Right atrium auricular region (tissue), 2 donors: ENCODE measurements at places on chromosomes 6 and 20. TPM values are rescaled to one million over a fixed set of nuclear protein-coding genes. Genes with fewer than 3 reads are reported as not detected.

ATP6V1G2 gene
- 6.0 TPM for total RNA-seq

- no peaks in the 10 kb centered on the region for H3K36me3 ChIP-seq
- no peaks in the 10 kb centered on the region for H3K27me3 ChIP-seq
- H3K4me3 ChIP-seq = no peak overlapping the region
- DNase-seq = peak; percentile 62
Measured at GRCh38 chr6:166775180-166775922, 148.3 kb upstream of the RPS6KA2 start.

DNA sequence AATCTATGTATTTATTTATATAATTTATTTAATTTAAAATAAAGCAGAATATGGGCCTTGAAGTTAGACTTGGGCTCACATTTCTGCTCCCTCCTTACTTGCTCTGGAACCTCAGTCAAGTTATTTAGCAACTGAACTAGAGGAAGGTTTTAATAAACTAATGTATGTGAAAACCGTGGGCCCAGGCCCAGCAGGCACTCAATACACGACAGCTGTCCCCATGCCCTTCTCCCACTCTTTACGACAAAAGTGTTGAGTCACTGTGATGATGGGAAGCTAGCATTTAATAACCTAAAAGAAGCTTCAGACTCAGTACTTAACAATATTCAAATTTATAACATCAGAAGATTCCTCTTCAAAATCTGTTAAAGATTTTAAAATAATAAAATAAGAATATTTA is 46.7 kb downstream of the SERAC1 start:
- no peaks in the 10 kb centered on the region for H3K4me1 ChIP-seq
- DNase-seq = no peak
- H3K27ac ChIP-seq = no peak overlapping the region
- no peak overlapping the region for H3K4me3 ChIP-seq
- no peaks in the 10 kb centered on the region for H3K27me3 ChIP-seq
- H3K36me3 ChIP-seq = peaks cover 9% of the 10 kb centered on the region

GRCh38 chr6:17928514-17929430 is 58.7 kb downstream of the KIF13A start:
- H3K27ac ChIP-seq = peak overlapping the region; percentile 75
- H3K27me3 ChIP-seq = no peaks in the 10 kb centered on the region
- no peak for DNase-seq
- H3K36me3 ChIP-seq = no peaks in the 10 kb centered on the region

DNA sequence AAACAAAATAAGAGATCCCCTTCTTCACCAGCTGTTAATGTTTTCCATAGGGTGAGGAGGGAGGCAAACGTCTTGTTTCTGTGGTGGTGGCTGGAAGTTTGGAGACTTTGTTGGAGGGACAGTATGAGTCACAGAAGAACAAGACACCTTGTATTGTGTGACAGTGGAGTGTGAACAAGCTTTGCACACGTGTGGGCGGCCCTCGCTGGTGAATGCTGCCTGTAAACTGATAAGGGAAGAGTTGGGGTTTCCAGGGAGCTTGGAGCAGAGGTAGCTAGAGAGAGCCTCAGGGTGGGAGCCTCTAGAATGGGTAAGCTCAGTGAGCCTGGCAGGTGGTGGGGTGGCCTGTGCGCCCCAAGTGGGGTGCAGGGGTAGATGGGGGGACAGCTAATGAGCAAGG is 78.3 kb downstream of the ZDHHC14 start:
- H3K4me1 ChIP-seq = peaks cover 38% of the 10 kb centered on the region
- no peak for DNase-seq
- no peak overlapping the region for H3K27ac ChIP-seq
- no peak overlapping the region for H3K4me3 ChIP-seq
- no peaks in the 10 kb centered on the region for H3K27me3 ChIP-seq

GRCh38 chr6:101545191-101545590 is 151.7 kb downstream of the GRIK2 start:
- H3K27me3 ChIP-seq = no peaks in the 10 kb centered on the region
- DNase-seq = no peak
- H3K27ac ChIP-seq = no peak overlapping the region
- H3K4me3 ChIP-seq = no peak overlapping the region

DNA sequence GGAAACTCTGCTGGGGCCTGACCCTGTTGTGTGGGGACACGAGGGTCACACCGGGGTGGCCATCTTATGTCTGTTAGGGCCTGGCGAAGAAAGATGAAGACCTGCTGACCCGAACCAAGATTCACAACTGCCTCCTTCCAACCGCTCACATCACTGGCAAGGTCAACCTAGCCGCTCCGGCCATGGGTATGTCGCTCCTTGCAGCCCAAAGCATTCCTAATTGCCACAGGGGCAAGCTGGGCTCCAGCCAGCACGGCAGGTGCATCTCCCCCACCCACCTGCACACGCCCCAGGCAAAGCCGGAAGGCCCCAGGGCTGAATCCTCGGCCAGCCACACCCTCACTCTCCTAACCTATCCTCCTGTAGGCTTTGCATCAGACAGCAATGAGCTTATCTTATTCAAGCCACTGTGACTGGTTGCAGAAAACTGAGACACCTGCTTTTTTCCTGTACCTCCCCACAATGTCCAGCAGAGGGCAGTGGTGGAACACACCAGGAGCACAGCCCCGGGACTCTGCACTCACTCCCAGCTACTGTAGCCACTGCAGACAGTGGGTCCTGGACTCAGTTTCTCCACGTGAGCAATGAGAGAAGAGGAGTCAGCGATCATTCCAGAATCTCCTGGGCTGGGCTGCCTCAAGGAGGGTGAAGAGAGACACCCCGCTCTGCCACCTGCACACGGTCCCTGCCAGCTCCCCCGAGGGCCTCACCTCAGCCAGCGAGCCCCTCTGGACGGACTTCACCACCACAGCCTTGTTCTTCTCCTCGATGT is 170.2 kb downstream of the PREX1 start:
- peak; percentile 68 for DNase-seq
- H3K27me3 ChIP-seq = no peaks in the 10 kb centered on the region
- no peaks in the 10 kb centered on the region for H3K4me1 ChIP-seq
- peaks cover 13% of the 10 kb centered on the region for H3K36me3 ChIP-seq
- no peak overlapping the region for H3K27ac ChIP-seq
- no peak overlapping the region for H3K4me3 ChIP-seq

DNA sequence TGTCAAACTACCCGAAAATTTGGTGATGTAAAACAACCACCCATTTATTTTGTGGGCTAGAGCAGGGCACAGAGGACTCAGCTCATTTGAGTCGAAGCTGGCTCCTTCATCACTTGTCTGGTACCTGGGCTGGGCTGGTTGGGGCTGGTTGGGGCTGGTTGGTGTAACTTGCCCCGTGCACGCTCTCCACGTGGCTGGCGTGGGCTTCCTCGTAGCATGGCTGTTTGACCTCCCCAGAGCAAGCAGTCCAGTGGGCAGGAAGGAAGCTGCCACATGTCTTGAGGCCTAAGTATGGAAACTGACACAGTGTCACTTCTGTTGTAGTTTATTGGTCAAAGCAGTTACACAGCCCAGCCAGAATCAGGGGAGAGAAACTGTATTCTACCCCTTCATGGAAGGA is 27.1 kb downstream of the BCAS4 start:
- H3K36me3 ChIP-seq = no peaks in the 10 kb centered on the region
- no peak for DNase-seq
- no peaks in the 10 kb centered on the region for H3K4me1 ChIP-seq
- H3K4me3 ChIP-seq = no peak overlapping the region
